HAP-1 (cell line): ENCODE measurements at places on chromosomes 4 and X.

- DNase-seq, result no peak
Observed at GRCh38 chr4:72358483-72358882, 210.5 kb downstream of the ADAMTS3 start.

GRCh38 chr4:155009288-155009687, 199.1 kb upstream of the NPY2R start:
- no peak for DNase-seq

DNA sequence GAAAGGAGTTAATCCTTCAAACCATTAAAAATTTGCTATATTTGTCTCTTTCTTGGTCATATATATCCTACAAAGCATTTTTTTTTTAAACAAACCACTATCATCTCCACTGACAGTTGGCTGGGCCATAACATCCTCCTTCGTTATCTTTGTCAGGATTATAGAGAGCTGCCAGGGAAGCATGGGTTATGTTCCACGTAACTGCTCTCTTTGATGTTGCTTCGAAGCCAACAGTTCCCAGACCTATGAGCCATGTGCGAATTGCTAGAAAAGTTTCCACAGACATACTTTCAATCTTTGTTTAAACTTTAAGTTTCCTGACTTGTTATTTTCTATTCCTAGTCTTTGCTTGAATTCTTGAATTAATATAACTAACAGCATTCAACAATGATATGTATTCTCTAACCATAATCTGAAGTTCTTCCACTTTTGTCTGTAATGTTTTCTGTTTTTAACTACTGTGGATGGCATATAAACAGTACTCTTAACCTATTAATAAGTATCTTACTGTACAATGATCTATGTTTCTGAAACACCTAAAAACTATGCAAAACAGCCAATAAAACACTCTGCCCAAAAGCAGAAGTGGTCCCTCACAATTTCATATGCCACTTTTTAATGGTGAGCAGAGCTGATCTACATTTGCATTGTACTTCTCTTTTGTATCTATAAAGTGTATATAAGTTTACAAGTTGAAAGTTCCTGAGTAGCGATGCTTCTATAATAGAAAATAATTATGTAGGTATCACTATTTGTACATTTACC, 37.9 kb downstream of the EREG start:
- no peak for DNase-seq

- no peak for DNase-seq
Observed at GRCh38 chrX:130028196-130028595, 45.8 kb downstream of the BCORL1 start.

- DNase-seq, result no peak
Observed at GRCh38 chr4:84614891-84615290, 32.0 kb downstream of the CDS1 start.

DNA sequence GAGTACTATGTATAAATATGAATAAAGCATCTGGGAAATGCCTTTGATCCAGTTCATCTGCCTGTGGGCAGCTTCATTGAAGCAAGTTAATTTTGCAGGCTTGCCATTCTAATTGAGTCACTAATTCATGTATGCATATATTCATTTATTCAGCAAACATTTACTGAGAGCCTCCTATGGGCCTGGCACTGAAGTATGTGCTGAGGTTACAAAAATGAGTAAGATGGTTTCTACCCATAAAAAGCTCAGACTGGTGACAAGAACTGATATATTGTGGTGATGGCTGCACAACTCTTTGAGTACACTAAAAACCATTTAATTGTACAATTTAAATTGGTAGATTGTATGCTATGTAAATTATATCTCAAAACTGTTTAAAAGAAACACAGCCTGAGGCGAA, 1.1 kb upstream of the MRPL1 start:
- DNase-seq, result no peak

DNA sequence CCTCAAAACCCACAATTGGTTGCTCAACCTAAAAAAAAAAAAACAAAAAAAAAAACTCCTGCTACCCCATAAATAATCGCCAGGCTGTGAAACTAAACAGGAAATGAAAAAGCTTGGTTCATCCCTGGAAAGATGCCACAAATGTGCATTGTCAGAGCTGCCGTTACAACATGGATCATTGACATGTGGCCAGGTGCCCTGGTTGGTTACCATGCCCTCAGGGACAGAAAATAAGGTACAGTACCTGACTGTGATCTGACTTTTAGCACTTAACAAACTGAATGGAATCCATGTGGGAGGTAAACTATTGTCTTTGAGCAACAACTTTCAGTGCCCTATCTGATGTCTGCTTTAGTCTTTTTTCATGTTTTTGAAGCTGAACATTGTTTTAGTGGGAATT, 118.0 kb upstream of the RPL34 start:
- DNase-seq, result no peak

GRCh38 chr4:137310166-137310565, 222.1 kb downstream of the PCDH18 start:
- DNase-seq, result no peak

DNA sequence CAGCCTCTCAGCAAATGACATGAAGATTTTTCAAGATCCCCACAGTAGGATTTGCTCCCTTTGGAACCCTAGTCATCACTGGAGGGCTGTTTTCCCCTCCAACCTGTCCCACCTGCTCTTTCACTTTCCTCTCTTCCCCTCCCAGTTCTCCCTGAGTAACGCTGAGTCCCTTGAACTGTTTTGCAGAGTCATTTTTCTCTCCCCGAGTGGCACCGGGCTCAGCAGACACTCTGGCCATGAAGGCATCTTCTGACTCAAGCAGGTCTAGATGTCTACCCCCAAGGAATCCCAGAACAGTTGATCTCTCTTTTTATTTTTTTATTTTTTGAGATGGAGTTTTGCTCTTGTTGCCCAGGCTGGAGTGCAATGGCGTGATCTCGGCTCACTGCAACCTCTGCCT, 52.2 kb downstream of the HTRA3 start:
- DNase-seq, result no peak

DNA sequence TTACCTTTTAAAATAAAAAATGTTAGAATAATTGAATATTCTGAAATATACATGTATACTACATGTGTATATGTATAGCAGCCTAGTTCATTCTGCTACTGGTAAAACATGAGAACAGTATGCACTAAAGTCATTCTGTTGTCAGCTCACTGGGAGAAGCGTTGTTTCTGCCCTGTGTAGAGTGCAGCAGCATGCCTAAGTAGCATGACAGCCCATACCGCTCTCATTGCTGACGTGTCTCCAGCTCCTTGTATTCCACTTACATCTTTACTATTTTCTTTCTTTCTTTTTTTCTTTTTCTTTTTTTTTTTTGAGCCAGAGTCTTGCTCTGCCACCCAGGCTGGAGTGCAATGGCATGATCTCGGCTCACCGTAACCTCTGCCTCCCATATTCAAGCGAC, 90.7 kb downstream of the KLHL8 start:
- no peak for DNase-seq

- DNase-seq, result no peak
Observed at GRCh38 chr4:170022211-170022610, 4.0 kb downstream of the MFAP3L start.

GRCh38 chr4:78645853-78646757, 94.5 kb downstream of the ANXA3 start:
- no peak for DNase-seq

DNA sequence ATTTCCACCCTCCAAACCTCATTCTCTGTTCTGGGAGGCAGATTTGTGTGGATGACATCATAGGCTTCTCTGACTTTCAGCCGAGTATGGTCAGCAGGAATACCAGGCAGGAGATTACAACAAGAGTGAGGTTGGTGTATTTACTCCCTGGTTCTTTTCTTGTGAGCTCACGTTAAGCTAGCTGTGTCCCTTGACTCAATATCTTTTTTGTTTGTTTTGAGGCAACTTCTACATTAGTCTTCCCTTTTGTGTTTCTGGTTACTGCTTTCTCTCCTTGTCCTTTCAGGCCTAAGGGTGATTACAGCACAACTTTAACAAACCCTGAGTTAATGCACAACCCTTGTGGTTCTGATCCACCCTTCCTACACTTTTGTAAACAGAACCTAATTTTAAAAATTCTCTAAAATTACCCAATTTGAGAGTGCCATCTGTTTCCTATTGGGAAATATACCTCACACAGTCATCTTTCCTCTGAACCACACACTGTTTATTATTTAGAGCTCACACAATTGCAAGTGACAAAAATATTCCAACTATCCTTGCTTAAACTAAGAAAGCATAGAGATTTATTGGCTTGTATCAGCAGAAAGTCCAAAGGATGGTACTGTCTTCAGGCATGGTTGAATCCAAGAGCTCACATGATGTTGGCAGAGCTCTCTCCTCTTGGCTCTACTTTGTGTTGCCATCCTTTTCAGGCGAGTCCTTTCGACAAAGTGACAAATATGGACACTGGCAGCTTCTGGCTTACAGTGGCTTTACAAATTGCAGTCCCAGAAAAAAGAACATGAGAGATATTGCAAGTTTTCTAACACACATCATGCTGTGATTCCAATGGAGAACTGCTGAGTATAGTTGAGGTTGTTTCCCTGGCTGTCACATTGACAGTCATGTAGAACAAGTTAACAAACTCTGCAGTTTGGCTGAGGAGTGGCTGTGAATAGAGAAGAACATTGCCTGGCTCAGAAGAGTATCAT, 150.5 kb upstream of the DDIT4L start:
- DNase-seq, result no peak

DNA sequence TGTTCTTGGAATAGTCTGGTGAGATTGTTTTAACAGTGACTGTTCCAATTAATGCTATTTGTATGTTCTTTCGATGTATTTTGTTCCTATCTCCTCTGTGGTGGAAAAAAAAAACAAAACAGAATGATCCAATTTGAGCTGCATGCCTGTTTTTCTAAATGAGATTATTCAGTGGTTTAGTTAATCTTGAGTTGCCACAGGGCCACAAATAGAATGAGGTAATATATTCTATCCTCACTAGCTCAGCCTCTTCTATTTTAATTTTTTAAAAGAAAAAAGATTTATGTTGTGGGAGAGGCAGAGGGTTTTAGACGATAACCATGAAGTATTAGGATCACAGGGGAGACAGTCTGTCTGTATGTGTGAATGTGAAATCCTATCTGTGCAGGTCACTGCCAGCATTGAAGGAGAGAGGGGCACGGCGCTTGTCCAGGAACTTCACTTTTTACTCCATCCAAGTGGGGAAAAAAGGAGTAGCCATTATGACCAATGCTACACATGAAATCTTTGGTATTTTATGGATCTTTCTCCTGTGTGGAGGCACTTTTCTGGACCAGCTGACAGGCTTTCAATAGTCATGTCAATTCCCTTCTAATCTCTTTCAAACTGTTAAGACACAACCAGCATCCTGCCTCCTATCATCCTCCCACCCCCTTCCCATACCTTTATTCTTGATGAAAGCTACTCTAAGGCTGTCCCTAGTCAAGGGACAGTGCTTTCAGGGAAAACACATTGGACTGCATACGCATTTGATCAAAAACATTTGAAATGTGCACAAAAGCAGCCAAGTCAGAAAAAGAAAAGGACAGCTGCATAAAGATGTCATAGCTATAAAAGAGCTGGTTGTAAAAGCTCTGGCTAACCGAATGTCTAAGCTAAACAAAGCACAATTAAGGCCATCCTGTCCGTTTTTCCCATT, 1063.8 kb upstream of the INTU start:
- DNase-seq, result no peak

GRCh38 chrX:1748408-1748807, 133.5 kb downstream of the ASMT start:
- DNase-seq, result no peak

DNA sequence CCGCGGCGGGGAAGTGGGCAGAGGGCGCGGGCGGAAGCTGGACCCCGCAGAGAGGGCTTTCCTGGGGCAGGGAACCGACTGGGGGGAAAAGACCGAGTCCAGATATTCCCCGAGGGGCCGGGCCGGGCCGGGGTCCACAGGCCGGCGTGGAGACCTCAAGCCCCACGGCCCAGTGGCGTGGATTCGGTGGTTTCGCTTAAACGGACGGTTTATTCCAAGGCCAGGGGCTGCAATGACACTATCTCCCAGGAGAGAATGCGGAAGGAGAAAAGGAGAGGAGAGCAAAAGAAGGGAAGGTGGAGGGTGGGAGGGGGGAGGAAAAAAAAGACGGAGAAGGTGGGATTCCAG, 10.8 kb downstream of the ARX start:
- DNase-seq, result no peak

DNA sequence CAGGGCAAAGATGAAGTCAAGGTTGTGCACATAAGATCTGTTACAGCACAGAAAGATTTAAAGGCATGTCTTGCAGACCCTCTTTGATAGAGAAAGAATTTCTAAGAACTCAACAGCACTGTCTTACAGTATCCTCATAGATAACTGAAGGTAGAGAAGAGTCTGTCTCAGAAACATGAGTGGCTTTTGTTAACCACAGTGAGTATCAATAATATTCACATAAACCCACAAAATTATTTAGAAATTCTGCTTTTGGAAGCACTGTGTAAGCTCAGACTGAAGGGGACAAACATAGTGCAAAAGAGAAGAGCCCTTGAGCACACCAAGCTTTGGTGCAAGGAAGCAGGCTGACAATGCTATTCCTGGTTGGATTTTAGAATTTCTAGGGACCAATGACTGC, 166.0 kb upstream of the SH3RF1 start:
- no peak for DNase-seq

DNA sequence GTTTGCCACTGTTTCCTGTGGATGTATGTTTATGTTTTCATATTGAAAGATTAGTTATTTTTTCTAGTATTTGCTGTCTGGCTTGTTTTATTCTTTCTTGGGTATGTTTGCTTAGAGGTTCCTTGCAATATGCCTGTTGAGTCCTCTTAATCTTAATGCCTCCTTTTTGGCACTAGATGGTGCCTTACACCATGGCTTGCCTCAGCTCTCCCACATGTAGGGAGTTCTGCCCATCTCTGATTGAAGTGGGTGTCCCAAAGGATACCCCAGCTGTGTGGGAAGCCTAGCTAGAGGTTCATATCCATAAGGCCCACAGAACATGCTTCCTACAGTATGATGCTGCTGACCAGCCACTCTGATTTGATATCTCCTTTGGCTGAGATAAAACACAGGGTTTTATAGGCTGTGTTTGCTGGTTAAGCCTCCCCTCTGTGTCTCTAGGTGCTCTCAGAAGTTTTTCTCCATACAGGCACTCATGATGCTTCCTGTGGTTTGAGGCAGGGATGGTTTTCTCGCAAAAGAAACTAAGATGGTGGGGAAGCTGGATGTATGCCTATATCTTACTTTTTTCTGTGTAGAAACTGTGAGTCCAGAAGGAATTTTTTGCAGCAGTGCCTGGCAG, 162.4 kb downstream of the ASB9 start:
- no peak for DNase-seq

DNA sequence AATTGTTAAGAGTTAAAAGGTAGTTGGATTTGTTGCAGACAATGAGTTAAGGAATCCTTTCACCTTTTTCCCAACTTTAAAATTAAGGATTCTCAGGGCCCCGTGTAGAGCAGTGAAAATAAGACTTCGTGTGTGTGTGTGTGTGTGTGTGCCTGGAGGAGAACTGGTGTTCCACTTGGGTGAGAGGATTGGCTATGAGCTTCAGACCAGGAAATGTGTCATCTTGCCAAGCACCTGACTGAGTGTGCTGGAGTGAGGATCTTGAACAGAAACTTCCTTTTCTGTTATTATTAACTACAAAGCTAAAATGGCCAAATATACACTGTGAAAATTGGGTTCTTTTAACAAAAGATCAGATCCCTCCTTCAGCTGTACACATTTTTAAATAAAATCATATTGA, 113.1 kb upstream of the VCX2 start:
- DNase-seq, result no peak
